ENCODE measurements at places on chromosomes 5 and 9. TPM values are rescaled to one million over a fixed set of nuclear protein-coding genes. Genes with fewer than 3 reads are reported as not detected.
A peak's percentile ranks its signal among the peaks of the same experiment; 100 is the strongest.

DNA sequence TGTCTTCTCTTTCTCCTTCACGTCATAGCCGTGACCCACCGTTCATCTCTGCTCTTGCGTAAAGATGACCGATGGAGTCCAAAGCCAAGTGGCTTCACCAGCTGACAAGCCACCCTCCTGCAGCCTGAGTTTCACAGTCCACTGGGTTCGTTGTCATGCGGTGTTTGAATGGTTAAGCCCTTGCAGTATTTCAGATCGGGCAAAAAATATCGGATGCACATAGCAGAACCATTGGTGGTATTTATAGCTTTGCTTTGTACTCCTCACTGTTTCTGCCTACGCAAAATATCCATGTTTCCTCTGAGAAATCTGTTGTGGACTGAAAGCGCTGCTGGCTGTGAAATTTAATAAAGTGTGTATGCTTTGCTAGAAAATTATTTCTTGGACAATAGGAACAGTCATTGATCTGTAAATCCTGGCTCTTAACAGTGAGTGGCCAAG lies 34.5 kb upstream of the NCS1 start:
- DNase-seq = no peak

The SLC34A3 gene
- not detected for total RNA-seq

GRCh38 chr5:141623186-141623585 lies 4.4 kb upstream of the DIAPH1 start:
- DNase-seq = peak; percentile 56

DNA sequence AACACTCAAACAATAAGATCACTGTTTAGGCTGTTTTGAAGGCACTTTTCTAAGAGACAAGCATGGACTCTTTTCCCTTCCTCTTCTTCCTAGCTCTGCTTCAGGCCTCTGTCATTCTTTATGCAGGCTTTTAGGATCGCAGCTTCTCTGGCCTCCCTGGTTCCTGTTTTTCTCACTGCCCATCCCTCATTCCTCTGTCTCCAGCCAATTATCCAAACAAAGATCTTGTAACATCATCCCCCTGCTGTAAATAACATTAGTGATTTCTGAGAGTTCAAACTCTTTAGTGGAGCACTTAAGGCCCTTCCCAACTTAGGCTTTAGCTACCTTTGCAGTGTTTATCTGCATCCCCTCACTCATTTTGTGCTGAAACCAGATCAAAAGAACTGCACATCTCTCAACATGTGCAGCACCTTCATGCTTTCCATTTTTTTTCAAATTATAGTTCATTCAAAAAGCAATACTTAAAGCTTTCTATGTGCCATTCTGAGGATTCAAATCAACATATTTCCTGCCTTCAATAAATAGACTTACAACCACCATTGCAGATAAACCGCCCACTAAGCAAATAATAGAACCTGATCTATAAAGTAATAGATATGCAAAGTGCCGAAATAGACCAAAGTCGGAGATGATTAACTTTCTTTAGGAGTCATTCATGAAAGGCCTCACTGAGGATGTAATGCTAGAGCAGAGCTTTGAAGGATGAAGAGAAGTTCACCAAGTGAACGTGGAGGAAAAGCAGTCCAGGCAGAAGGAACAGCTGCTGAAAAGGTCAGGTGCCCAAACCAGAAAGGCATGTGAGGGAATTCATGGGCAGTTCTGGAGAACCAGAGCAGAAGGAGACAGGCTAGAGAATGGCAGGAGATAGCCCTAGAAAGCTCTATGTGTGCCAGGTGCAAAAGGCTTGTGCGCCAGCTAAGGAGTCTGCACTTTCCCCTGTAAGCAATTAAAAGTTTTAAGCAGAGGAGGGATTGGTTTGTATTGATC lies 95.8 kb upstream of the ZNF366 start:
- DNase-seq = no peak

- peak; percentile 42 for DNase-seq
Measured at GRCh38 chr9:5336688-5337087, 3.0 kb downstream of the RLN1 start.

DNA sequence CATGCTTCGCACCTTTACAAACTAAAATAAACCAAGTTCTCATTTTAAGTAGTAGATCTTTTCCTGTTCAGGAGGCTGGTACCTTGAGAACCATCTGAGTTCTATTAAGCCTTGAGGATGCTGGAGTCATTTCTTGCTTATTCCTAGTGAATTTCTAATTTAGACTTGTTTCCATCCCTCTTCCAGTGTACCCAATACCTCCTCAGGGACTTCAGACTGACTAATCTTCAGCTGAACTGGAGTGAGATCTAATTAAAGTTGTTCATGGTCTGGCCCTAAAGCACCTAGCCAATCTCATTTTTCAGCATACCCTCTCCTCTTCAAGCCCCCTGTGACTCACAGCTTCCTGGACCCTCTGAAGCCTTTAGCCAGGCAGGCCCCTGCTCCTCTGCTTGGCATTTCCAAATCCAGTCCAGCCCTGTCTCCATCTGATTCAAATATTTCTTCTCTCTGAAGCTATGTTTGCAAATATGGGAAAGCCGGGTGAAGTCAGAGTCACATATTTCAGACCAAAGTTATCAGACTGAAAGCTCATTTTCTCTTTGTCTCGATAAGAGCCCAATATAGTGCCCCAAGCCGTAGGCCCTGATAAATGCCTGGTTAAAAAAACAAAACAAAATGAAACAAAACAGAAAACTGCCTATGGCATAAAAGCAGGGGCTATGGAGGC lies 19.4 kb upstream of the TNFSF15 start:
- no peak for DNase-seq

The SEMA5A gene
- total RNA-seq = not detected

The ITK gene
- total RNA-seq = 340 TPM

- no peak for DNase-seq
Measured at GRCh38 chr5:59577485-59577884, 316.0 kb downstream of the PDE4D start.

The OTP gene
- not detected for total RNA-seq

DNA sequence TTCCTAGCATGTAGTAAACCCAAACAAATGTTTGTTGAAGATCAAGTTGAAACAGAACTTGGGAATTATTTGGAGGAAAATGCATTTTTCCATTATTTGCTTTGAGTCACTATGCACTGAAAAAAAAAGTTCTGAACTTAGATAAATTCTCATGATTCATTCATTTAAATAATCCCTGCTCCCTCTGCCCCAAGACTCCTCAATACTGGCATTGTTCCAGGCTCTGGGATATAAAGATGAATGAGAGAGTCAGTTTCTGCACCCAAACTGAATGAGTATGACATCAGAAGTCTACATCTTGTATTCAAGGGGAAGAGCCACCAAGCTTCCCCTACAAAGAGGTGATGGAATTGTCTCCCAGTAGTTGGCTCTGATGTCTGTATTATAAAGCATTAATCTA lies 123.9 kb downstream of the SEC61B start:
- no peak for DNase-seq

GRCh38 chr5:149632311-149633251 lies 51.3 kb downstream of the ARHGEF37 start:
- DNase-seq = peak; percentile 23

DNA sequence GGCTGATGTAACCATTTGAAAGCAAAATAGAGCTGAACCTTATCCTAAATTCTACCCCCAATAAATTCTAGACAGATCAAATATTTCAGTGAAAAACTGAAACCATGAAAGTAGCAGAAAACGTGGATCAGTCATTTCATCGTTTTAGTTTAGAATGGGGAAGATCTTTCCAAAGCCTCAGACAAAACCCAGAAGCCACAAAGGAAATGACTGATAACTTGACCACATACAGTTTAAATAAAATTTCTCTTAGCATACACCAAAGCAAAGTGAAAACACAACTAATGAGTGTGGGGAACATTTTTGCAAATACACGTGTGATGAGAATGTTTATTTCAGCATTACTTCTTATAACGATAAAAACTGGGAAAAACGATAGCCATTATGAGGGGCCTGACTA lies 284.8 kb downstream of the ADGRV1 start:
- DNase-seq = no peak

The UHRF2 gene
- total RNA-seq = 62.7 TPM

The MZB1 gene
- 2.0 TPM for total RNA-seq

DNA sequence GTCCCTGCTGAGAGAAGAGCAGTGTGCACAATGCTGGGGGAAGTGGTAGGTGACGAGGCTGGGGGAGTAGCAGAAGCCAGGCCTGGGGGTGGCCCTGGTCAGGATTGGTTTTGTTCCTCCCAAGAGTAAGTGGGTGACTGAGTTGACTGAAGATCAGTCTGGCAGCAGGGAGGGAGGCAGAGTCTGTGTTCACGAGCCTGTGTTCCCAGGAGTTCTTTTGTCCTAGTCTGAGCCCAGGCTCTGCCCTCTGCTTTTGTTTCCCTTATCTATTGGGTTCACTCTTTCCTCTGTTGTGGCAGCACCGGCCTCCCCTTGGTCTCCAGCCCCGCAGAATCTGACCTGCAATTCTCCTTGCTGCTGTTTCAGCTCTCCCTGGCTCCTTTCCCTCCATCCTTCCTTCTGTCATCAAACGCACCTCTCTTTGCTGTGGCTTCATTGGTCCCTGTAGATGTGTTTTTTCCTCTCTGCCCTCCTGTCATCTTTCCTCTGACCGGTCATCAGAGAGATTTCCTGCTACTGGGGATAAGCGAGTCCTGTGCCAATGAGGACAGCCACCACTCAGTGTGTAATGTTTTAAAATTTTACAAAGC lies 607.4 kb downstream of the KIF4B start:
- DNase-seq = no peak

The IL5 gene
- total RNA-seq = not detected

The PDE8B gene
- total RNA-seq = not detected

GRCh38 chr5:111070272-111071134 lies 1.0 kb upstream of the TSLP start:
- DNase-seq = peak; percentile 46

GRCh38 chr5:103217101-103217500 lies 41.5 kb upstream of the MACIR start:
- no peak for DNase-seq

DNA sequence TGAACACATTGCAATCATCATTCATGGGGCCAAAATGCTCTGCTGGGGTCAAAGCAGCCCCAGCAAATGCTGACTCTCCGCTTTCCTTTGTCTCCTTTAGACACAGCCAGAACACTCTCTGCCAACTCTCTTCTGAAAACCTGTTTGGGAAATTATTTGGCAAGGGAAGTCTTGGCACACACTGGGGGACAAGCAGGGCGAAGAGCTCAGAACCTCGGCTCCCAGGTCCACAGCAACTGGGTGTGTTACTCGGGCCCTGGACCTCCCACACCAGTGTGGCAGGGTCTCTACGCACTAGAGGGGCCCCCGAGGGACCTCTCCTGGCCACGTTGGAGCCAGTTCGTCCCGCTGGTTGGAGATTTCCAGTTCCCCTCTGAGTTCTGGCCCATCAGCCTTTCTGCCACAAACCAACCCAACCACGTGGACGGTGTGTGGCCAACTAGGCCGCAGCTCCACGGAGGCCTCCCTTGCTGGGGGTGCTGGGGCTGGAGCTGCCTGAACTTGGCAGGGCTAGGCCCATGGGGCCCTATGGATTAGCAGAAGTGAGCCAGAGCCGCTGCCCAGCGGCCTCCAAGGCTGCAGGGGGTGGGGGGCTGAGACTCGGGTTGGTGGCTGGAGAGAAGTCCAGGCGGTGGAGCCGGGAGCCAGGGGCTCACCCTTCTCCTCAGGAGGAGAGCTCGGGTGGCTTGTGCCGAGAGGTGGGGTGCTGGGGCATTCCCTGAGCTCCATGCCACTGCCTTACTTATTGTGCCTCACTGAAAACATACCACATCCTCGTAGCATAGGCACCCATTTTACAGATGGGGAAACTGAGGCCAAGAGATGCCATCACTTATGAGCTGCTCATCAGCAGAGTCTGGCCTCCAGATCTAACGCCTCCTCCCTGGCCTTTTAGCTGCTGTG lies 46.8 kb upstream of the RNU6ATAC start:
- DNase-seq = no peak

The DNM1 gene
- total RNA-seq = 0.07 TPM

The INSYN2B gene
- not detected for total RNA-seq

The SLC25A46 gene
- 26.1 TPM for total RNA-seq

DNA sequence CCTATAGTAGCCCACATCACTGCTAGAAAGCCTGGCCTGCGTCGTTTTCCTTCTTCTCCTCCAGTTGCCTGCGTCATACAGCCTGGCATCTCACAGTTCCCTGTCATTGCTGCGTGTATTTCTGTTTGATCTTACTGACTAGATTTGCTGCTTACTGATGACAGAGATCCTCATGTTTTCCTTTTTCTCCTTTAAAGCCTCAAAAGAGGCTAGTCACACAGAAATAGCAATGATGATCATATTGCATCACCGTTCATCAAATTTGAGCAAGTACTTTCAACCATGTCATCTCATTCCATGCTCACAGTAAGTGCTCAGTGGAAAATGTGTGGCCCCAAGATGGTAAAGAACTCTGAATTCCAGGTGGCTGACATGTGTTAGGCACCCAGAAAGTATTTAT lies 76.8 kb downstream of the MVB12B start:
- DNase-seq = no peak

The CDKN2B-AS1 gene
- 0.24 TPM for total RNA-seq

Data from activated naive CD4-positive, alpha-beta T cell treated with anti-CD3 and anti-CD28 coated beads for 36 hours (primary cell).